NCI-H2081 treated with DMSO at 0.1 percent for 48 hours (cell line): ENCODE measurements at places on chromosomes 16 and 17.

DNA sequence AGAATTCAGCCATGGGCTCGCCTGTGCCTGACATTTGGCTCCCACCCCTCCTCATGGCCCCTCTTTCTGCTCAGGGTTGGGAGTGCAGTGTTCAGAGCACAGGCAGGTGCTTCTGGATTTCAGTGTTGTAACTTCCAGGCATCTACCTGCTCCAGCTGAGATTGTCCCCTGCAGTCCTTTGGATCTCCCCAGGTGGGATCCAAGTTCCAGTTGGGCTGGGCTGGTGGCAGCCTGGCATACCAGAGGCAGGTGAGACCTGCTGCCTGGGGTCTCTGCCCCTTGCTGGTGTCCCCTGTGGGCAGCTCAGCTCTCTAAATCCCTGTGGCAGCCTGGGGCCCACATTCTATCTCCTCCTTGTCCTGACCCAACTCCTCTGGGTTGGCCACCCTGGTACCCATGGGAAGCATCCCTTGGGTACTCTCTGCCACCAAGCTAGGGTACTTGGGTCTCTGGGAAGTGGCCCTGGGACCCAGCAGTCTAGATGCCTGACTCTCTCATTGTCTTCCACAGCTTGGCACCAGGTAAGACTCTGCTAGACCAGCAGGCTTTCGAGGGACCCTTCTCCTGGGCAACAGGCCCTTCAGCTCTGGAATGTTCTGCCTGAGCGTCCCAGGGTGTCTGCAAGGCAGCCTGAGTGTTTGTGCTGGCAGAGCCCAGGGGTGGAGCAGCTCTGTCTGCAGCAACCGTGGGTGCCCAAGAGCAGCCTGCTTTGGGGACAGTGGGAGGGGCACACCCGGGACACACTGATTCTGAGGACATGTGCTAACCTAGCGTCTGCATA is 42.5 kb downstream of the DNAH17 start:
- DNase-seq, result no peak

GRCh38 chr16:526181-527014 is 1.1 kb upstream of the CAPN15 start:
- no peak for DNase-seq

GRCh38 chr16:10501016-10501607 is 79.3 kb downstream of the EMP2 start:
- DNase-seq, result no peak

GRCh38 chr16:12362482-12363458 is 386.2 kb downstream of the SNX29 start:
- no peak for DNase-seq

DNA sequence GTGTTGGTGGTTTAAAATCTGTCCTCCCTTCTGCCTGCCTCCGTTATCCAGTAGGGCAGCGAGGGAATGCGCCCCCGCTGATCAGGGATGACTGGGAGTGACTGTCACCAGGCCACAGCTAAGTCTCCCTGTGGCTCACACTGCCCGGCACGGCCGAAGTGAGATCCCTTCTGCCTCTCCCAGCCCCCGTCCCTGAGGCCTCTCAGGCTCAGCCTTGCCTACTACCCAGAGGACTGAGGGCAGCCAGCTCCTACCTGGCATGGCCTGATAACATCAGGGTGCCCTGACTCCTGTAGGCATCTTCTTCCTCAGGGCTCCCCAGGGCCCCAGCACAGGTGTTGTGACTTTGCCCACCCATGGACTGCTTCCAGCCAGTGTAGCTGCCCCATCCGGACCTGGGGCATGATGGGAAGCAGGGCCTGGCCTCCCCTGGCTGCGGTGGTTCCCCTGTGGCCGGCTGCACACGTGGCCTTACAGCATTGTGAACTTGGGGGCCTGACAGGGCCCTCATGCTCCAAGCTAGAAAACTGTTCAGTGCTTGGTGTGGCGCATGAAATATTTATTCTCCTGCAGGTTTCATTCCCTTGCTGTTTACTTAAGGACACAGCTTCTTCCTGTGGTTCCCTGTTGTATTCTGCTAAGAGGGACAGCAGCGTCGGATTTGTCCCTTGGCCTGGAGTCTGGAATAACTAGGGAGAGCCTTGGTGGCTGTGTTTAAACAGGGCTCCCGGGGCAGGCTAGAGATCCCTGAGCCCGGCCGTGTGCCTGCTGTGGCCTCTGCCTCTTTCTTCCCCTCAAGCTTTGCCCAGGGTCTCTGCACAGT is 30.0 kb downstream of the GINS2 start:
- no peak for DNase-seq

DNA sequence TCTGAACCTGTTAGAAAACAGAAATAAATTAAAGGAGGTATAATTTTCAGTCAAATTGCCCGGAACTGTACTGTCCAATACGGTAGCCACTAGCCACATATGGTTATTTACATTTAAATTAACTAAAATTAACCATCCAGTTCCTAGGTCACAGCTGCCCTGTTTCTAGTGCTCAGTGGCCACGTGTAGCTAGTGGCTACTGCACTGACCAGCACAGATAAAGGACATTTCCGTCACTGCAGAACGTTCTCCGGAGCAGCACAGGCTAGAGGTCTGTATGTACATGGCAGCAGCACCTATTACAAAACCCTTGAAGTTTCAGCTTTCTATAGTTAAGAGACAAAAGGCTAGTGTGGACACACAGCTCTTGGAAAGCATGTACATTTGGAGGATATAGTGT is 33.7 kb downstream of the CPSF4L start:
- DNase-seq, result no peak

DNA sequence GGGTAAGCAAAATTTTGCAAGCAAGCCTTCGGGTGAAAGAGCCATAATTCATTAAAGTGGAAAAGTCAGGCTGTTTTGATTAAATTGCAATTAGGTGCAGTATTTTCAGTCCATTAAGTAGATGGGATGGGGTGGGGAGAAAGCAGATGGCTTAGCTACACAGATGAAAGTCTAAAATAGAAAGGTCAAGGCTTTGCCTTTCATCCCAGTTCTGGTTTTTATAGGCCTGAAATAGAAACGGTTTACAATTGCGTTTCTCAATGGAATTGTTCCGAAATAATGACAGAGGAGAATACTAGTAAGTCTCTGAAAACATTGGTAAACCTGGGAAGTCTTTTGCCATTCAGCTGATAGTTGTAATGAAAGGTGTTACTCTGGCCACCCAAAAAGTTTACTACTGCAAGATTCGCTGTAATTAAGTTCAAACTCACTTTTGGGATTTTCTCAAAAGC is 1.5 kb downstream of the PPM1E start:
- no peak for DNase-seq

- DNase-seq, result no peak
Measured at GRCh38 chr17:40059729-40060475, 2.9 kb upstream of the THRA start.

GRCh38 chr16:84810518-84811273 is 9.1 kb upstream of the CRISPLD2 start:
- DNase-seq, result no peak

DNA sequence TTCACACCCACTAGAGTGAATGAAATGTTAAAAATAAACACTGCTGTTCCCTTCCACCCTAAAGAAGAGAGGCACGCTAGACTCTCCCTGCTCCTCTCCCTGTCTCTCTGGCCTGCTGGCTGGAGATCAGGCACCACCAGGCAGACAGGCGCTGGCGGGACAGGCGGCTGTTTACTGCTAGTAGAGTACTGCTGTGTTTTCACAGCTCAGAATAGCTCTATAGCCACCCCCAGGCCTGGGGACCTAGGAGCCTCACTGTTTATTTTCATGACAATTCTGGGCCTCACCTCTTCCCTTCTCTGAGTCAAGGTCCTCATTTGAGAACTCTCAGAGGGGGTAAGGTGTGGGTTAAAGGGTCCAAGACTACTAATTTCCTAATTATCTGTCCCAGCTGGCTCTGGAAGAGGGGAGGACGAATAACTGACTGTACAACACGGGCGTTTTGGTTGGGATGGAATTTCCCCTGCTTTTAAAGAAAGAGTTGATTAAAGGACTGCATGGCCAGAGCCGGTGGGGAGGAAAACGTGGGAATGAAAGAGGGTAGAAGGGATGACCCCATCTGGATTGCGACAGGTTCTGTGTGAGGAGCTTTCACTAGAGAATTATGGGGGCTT is 9.0 kb upstream of the G6PC1 start:
- DNase-seq, result no peak

DNA sequence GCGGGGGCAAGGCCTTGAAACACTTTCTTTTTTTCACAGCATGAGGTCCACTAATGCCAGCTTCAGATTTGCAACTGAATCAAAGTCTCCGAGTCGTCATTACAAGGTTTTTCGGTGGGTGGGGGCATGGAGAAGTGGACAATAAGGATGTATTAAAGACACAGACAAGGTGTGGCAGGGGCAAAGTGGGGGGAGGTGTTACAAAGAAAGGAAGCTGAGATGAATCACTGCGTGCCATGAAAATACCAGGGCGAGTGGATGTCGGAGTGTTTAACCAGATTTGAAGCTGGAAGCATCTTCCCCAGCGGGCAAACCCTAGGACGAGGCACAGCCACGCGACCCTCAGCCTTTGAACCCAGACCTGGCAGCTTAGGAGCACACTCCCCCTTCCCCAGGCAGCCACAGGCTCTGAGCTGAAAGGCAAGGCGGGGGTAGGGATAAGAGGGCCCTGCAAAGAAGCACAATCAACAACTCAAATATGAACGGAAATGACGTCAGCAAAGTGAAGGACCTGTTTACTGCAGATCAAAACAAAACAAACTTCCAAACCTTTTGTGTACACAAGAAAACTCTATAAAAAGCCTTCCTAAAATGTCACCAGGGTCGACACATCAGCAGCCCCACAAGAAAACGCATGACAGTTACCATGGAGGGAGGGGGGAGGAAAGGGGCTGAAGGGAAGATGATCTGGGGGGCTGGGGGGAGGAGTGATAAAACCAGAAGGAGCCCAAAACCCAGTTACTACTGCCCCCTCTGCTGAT is 5.6 kb upstream of the ZFHX3 start:
- no peak for DNase-seq

- no peak for DNase-seq
Measured at GRCh38 chr16:84379709-84380362, 11.5 kb downstream of the ATP2C2 start.

DNA sequence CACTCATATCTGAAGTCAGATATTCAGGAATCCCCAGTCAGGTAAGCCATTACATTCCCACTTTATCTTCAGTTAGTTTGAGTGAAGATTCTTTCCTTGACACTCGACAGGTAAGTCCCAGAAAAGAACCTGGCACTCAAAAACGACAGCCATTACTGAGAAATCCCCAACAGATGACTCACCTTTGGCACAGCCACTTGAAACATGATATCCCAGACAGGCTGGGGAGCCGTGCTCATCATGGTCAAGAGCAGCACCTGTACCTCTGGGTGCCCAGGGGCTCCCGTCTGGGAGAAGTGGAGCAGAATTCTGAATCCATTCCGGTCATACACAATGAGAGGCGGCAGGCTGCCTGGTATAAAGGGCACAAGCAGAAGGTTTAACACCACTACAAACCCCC is 16.8 kb upstream of the COG7 start:
- no peak for DNase-seq

DNA sequence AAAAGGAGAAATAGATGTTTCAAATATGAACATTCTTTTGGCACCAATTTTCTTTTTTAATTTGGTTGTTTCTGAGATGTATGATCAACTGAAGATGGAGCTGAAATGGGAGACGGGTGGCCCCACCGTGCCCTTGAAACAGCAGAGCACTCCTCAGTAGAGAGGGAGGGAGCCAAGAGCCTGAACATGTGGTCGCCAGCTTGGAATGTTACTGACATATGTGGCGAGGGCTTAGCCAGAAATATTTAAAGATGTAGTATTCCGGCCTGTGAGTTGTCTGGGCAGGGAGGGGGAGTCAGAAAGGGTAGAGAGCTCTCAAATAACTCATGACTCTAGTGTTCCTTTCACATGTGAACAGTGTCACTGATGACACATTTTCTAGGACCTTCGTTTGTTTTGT is 13.3 kb upstream of the MRC2 start:
- DNase-seq, result no peak

DNA sequence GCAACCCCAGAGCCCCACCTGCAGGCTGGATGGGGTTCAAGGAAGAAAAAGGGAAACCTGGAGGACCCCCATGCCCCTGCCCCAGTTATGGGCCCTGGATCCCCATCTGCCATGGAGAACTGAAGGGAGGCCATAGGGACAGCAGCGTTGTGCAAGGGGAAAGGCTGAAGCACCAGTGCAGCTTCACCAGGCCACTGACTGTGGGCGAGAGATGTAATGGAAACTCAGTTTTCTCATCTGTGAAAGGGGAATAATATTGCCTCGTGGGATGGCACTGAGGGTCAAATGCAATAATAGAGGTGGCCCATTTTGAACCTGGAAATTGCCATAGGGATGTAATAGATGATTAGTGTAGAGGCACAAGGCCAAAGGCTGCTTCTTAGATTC is 9.9 kb upstream of the TSPOAP1 start:
- no peak for DNase-seq

DNA sequence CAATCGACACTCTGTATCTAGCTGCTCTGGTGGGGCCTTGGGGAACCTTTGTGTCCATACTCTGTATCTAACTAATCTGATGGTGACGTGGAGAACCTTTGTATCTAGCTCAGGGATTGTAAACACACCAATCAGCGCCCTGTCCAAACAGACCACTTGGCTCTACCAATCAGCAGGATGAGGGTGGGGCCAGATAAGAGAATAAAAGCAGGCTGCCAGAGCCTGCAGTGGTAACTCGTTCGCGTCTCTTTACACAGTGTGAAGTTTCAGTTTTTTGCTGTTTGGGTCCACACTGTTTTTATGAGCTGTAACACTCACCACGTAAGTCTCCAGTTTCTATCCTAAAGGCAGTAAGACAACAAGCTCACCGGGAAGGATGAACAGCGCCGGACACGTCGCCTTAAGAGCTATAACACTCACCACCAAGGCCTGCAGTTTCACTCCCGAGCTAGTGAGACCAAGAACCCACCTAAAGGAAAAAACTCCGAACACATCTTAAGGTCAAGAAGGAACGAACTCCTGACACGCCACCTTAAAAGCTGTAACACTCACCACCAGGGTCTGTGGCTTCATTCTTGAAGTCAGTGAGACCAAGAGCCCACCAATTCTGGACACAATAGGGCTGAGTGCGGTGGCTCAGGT is 64.6 kb downstream of the KPNA2 start:
- DNase-seq, result no peak

GRCh38 chr16:67661101-67661761 is 471 bp downstream of the PARD6A start:
- DNase-seq, result no peak
